ENCODE measurements at places on chromosomes 4 and X. TPM values are rescaled to one million over a fixed set of nuclear protein-coding genes. Genes with fewer than 3 reads are reported as not detected.

- H3K4me3 ChIP-seq = no peak overlapping the region
- no peaks in the 10 kb centered on the region for H3K36me3 ChIP-seq
- peaks cover 33% of the 10 kb centered on the region for H3K27me3 ChIP-seq
- no peak for DNase-seq
Observed at GRCh38 chrX:118239178-118239870, 106.6 kb upstream of the WDR44 start.

DNA sequence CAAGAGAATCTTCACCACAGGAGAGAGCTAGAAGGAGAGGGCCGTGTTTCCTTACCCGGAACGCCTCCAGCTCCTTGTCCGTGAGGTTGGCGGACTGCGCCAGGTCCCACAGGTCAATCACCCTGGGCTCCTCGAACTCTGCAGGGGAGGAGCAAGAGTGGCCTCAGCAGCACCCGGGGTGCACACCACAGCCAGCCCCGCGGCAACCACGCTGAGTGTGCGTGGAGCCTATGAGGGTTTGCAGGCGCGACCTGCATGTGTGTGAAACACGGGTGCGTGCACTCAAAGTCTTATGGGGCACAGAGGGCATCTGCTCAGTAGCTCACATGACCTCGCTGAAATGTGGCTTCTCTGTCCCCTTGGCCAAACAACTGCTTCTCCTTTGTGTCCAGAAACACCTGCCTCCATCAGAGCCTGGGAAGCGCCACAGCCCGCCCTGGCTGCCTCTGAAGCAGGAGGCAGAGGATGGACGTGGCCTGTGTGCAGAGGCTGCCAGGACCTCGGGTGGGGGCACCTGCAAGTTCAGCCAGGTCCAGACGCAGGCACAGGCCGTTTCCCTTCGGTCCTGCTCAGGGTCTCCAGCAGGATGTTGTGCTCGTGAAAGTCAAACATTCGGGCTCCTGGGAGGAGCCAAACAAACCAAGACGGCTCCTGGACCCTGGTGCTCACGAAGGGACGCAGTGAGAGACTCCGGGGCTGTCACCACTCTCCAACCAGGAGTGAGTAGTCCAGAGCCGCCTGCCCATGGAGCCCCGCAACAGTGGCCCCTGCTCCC lies 16.0 kb downstream of the LRPAP1 start:
- DNase-seq = no peak
- H3K4me3 ChIP-seq = no peak overlapping the region
- H3K36me3 ChIP-seq = peaks cover 12% of the 10 kb centered on the region
- H3K4me1 ChIP-seq = no peaks in the 10 kb centered on the region
- no peak overlapping the region for H3K27ac ChIP-seq

- no peak overlapping the region for H3K4me3 ChIP-seq
- no peak for DNase-seq
- H3K36me3 ChIP-seq = no peaks in the 10 kb centered on the region
Observed at GRCh38 chrX:82092307-82092706, 890.4 kb downstream of the SH3BGRL start.

GRCh38 chr4:46949822-46950221 lies 40.8 kb upstream of the COX7B2 start:
- no peaks in the 10 kb centered on the region for H3K36me3 ChIP-seq
- no peak overlapping the region for H3K27ac ChIP-seq
- no peak for DNase-seq
- no peaks in the 10 kb centered on the region for H3K4me1 ChIP-seq

GRCh38 chrX:120380699-120381098 lies 18.8 kb downstream of the ATP1B4 start:
- peak; percentile 21 for DNase-seq
- no peaks in the 10 kb centered on the region for H3K4me1 ChIP-seq
- H3K27ac ChIP-seq = no peak overlapping the region
- H3K4me3 ChIP-seq = no peak overlapping the region
- H3K27me3 ChIP-seq = peaks cover 10% of the 10 kb centered on the region

DNA sequence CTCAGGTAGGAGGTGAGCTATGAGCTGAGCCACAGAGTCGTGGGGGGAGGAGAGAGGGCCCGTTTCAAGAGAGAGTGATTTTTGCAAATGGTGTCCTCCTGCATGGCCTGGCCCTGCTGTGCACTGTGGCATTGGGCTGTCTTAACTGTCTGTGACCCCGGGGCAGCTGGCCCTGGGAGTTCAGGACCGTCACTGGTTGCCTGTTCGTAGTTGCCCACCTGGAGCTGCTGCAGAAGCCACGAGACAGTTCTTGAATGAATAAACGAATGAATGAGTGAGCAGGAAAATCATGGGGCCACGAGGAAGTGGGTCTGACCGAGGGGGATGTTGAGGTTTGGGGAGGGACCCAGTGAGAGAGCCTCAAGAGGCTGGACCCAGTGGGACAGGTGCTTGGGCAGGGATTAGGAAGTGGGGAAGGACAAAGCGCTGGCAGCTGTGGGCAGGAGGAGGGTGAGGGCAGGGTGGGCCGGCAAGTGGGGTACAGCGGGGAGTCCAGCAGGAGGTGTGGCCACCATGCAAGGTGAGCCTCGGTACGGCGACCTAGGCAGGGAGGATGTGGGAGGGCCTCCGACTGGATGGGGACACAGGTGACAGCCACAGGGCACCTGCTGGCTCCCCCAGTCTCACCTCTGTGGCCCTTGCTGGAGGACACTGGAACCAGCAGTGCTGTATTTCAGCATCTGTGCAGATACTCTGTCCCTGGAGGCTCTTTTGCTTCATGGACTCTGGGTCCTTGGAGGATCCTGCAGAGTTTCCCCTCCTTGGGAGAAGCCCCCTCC lies 10.2 kb downstream of the RGS12 start:
- H3K4me3 ChIP-seq = peak overlapping the region; percentile 93
- peak overlapping the region; percentile 76 for H3K27ac ChIP-seq
- no peak for DNase-seq

PSAPL1 gene
- total RNA-seq = not detected

DNA sequence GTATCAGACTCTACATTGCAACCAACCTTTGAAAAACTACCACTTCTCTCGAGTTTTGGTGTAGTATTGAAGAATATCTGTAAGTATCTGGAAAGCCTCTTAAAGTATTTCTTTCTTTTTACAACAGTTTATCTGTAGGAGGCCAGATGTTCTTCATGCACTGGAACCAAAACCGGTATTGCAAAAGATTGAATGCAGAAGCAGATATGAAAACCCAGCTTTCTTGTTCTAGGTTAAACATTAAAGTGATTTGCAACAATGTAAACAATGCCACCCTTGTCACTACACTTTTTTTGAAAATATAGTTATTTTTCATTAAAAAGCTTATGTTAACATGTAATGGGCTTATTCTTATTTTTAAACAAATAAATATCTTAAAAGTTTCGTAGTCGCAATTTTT lies 27.2 kb downstream of the PLS3 start:
- H3K36me3 ChIP-seq = no peaks in the 10 kb centered on the region
- H3K4me3 ChIP-seq = no peak overlapping the region
- DNase-seq = no peak
- no peak overlapping the region for H3K27ac ChIP-seq

DNA sequence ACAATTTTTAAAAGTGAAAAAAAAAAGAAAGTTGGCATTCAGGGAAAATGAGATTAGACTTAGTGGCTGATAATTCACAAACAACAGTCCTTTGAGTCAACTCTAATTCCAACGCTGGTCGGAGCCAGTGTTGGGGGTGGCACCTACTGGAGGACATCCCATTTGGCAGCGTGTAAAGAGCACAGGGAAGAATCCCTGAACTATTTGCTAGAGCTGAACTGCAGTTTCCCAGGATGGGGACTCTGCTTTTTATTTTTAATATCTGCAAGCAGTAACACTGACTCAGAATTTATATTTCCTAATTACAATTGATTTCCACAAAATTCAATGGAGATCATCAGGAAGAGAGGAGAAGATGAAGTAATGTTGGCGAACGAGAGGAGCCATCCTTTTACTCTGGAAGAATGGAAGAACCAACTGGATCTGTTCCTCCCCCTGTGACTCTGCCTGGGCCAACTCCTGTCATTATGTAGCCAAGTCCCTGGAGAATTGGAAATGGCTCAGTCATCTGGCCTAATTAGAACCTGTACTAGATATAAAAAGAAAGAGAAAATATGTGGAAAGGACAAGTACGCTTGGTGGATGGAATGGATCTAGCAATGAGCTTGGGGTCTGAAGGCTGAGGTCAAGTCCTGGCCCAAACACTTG lies 76.7 kb downstream of the IRF2 start:
- no peak overlapping the region for H3K4me3 ChIP-seq
- H3K27ac ChIP-seq = no peak overlapping the region
- DNase-seq = no peak

- peak within 1 kb of the TSS; percentile 85 for H3K27ac ChIP-seq
- H3K4me1 ChIP-seq = peaks cover 24% of the 10 kb centered on the region
- no peaks in the 10 kb centered on the region for H3K27me3 ChIP-seq
- H3K36me3 ChIP-seq = peaks cover 6% of the 10 kb centered on the region
- DNase-seq = peak; percentile 41
Observed at GRCh38 chr4:110198435-110199416, at the start of gene ELOVL6. Gene ELOVL6, minus strand, starts transcription at chr4:110198615. Its CDS starts 280 bp downstream, at chr4:110198335.

TCEAL9 gene
- total RNA-seq = 3.5 TPM

GRCh38 chrX:24553011-24553410 lies 87.9 kb downstream of the PDK3 start:
- no peak overlapping the region for H3K27ac ChIP-seq
- peaks cover 19% of the 10 kb centered on the region for H3K27me3 ChIP-seq
- H3K36me3 ChIP-seq = no peaks in the 10 kb centered on the region
- no peak overlapping the region for H3K4me3 ChIP-seq
- DNase-seq = no peak

DMD gene
- 4.6 TPM for total RNA-seq

- H3K27ac ChIP-seq = no peak overlapping the region
- peaks cover 3% of the 10 kb centered on the region for H3K27me3 ChIP-seq
- H3K36me3 ChIP-seq = no peaks in the 10 kb centered on the region
- H3K4me3 ChIP-seq = no peak overlapping the region
- no peak for DNase-seq
Observed at GRCh38 chrX:94576367-94577004, 902.5 kb downstream of the FAM133A start.

DNA sequence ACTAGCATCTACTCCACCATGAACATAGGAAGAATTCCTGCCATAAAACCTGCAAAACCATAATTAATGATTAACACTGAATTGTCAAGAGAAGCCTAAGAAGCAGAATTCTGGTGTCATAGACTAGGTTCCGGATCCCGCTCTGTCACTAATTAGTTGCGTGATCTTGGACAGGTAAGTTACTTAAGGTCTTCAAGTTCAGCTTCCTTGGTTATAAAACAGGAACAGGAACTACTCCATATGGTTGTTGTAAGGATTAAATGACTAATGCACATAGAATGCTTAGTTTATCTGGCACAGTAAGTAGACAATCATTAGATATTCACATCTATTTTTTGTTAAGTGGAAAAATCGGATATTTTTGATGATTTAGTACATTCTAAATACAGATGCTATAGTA lies 14.3 kb downstream of the G3BP2 start:
- peaks cover 13% of the 10 kb centered on the region for H3K36me3 ChIP-seq
- peak overlapping the region; percentile 81 for H3K27ac ChIP-seq
- H3K4me3 ChIP-seq = no peak overlapping the region

GRCh38 chrX:103730147-103730795 lies 19.6 kb downstream of the TMEM31 start:
- no peak overlapping the region for H3K4me3 ChIP-seq

RAB33A gene
- total RNA-seq = 23.3 TPM

SHISA3 gene
- total RNA-seq = 0.41 TPM

SLIT2 gene
- not detected for total RNA-seq

IL1RAPL1 gene
- total RNA-seq = not detected

TMPRSS11E gene
- total RNA-seq = not detected

DNA sequence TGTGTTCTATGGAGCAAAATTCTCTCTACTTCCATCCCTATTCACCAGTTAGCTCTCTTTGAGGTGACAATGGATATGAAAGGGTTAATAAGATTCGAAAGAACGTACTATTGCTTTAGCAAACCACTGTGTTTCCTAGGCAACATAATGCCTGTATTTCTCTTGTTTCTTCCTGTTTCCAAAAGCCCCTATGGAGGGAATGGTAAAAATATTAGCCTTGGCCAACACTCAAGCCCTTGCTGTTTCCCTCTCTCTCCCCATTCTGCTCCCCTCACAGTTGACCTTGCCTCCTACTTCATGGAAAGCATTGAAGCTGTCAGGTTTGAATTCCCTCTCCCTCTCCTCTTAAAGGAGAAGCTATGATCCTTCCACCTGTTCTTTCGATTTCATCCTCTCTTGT lies 9.6 kb upstream of the PGRMC1 start:
- DNase-seq = no peak
- H3K4me3 ChIP-seq = no peak overlapping the region
- H3K4me1 ChIP-seq = peaks cover 5% of the 10 kb centered on the region
- no peak overlapping the region for H3K27ac ChIP-seq
- H3K27me3 ChIP-seq = peaks cover 58% of the 10 kb centered on the region

PCDH7 gene
- not detected for total RNA-seq

TCP11X2 gene
- total RNA-seq = not detected

DNA sequence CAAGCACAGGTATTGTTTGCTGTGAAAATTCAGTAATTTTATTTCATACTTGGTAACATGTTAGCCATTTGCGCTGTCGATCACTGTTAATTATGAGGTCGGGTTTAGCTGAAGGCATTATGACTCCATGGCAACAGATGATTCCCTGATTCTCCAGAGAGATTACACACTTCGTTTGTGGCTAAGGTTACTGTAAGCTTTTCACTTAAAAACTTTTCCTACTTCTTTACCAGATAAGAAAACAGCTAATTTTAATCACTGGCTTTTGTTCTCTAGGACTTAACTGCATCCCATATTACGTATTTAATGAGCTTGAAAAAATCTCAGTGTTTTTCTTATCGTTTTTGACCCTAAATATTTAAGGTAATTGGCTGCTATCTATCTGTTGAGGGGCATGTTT lies 2.1 kb downstream of the GSTCD start:
- H3K27me3 ChIP-seq = no peaks in the 10 kb centered on the region
- H3K27ac ChIP-seq = no peak overlapping the region
- H3K36me3 ChIP-seq = peaks cover 3% of the 10 kb centered on the region
- no peak for DNase-seq

DNA sequence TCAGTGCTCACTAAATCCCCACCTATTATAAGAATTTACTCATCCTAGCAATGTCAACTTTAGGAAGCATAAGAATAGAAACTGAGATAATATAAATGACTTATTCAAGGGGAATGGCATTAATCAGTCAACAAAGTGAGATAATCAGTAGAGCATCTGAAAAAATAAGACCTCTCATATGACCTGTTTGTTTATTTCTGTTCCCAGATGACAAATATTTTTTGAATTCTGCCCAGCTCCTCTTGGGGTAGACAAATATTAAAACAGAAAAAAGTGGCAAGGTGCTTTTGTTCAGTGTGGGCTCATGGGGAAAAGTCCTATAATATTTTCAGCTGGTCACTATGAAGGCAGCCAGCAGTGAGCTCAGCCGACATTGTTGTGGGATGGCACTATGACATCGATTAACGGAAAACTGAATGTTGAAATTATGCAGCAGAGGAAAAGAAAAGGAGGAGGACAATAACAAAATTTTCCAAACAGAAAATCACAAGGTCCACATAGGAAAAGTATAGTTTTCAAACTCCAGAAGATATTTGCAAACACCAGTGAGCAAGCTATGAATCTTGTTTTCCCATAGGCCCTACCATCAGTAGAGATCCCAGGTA lies 109.6 kb downstream of the ANXA3 start:
- H3K4me3 ChIP-seq = no peak overlapping the region
- no peak overlapping the region for H3K27ac ChIP-seq
- DNase-seq = no peak
- peaks cover 52% of the 10 kb centered on the region for H3K4me1 ChIP-seq

GUCY1B1 gene
- 0.60 TPM for total RNA-seq
